ENCODE measurements at places on chromosomes 12 and 14.
A peak's percentile ranks its signal among the peaks of the same experiment; 100 is the strongest.

DNA sequence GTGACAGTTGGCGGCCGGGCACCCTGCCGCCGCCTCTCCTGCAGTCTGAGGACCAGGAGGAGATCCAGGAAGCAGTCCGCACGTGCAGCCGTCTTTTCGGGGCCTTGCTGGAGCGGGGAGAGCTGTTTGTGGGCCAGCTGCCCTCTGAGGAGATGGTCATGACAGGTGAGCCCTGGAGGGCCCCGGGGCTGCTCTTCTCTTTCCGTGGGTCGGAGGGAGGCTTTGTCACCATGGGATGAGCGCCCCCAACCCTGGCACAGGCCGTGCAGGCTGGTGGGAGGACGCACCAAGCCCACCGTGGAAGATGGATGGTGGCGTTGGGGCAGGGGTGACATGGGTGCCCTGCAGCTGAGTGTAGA is 532 bp downstream of the NOC4L start:
- DNase-seq = no peak

GRCh38 chr12:104551-105081 is 38.0 kb downstream of the IQSEC3 start:
- no peak for DNase-seq

DNA sequence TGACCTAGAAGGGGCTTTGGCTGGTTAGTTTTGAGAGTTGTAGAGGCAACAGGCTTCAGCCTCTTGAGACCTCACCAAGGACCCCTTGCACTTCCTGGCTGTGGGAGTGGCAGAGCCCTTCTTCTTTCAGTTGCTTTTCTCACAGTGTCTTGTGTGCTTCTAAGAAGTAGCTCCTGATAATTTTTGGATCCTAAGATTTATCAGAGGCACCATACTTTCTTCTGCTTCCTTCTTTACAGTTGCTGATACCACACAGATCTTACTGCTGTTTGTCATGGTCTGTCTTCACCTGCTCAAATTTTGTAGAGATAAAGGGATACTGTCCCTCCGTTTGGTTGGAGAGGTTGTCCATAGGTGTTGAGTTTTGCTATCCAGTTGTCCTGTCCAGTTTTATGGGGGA is 33.8 kb downstream of the VRK1 start:
- DNase-seq = no peak

- DNase-seq = peak; percentile 79
Observed at GRCh38 chr12:56221232-56221756, 428 bp downstream of the RNF41 start.

- peak; percentile 48 for DNase-seq
Observed at GRCh38 chr12:94875525-94875924, 128.0 kb downstream of the NDUFA12 start.

- DNase-seq = no peak
Observed at GRCh38 chr12:116144384-116144783, 133.1 kb downstream of the MED13L start.

All from iPS-NIHi11 (cell line).